MCF 10A (cell line): ENCODE measurements at places on chromosomes 5 and 9. TPM values are rescaled to one million over a fixed set of nuclear protein-coding genes. Genes with fewer than 3 reads are reported as not detected.

CACNA1B gene
- total RNA-seq, result not detected in 2 replicates

KIF4B gene
- not detected in 2 replicates for total RNA-seq

CPLANE1 gene
- 23.6 and 25.1 TPM in 2 replicates for total RNA-seq

SLC6A19 gene
- total RNA-seq, result not detected in 2 replicates

DNA sequence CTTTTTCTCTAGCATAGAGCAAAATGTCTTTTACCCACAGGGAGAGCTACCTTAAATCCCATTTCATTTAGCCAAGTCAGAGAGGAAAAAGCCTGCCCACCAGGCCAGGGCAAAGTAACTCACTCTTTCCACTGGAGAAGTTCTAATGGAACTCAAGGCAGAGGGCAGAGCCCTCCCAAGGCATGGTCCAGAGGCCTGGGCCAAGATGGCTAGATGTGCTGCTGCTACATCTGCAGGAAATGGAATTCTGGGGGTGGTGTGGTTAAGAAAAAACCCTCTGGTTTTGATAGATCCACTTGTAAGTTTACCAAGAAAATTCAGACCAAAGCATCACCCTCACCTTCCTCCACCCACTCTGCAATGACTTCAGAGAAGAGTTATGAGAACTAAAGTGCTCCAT is 37.3 kb downstream of the CSF2 start:
- H3K4me3 ChIP-seq, result no peak overlapping the region
- no peaks in the 10 kb centered on the region for H3K27me3 ChIP-seq
- no peak overlapping the region for H3K27ac ChIP-seq
- no peaks in the 10 kb centered on the region for H3K4me1 ChIP-seq
- DNase-seq, result no peak

DNA sequence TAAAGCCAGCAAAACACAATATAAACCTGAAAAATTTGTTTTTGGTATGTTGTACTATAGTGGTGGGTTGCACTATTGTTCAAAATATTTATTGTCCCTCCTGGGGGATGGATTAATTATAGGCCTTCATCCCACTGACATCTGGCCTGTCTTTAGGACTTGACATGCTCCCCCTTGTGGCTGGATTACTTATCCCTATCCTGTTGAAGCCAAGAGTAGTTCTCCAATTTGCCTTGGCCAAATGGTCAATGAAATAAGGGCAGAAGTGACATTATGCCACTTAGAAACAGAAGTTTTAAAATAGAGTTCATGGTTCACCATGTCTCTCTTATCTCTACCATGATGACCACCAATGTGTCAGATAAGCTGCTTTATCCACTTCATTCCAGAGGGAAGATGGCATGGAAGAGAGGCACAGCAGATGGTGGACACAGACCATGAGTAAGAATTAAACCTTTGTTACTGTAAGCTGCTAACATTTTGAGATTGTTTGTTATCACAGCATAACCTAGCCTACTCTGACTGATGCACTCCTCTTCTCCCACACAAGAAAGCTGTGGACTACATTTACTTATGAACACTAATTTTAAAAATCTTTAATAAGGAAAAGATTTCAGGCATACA is 29.2 kb upstream of the ARHGEF28 start:
- H3K27me3 ChIP-seq, result no peaks in the 10 kb centered on the region
- no peak overlapping the region for H3K27ac ChIP-seq
- no peaks in the 10 kb centered on the region for H3K36me3 ChIP-seq

DNA sequence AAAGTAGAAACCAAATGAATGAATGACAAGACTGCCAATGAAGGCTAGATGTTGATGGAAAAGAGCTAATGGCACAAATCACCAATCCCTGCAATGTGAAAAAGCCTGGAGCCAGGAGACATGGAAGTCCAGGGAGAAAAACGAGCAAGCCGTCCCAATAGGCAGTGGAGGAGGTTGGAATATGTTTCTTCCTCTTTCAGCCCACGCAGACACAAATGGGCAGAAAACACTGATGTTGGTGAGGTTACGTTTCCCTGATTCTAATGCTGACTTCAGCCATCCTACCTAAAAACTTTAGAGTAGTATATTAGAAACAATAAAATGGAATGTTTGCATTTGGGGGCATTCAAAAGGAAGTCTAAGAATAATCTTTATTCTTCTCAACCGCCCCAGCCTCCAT is 23.9 kb upstream of the KIF2A start:
- H3K4me1 ChIP-seq, result peaks cover 27% of the 10 kb centered on the region
- H3K36me3 ChIP-seq, result no peaks in the 10 kb centered on the region
- H3K27ac ChIP-seq, result no peak overlapping the region
- H3K27me3 ChIP-seq, result no peaks in the 10 kb centered on the region

- DNase-seq, result no peak
- no peaks in the 10 kb centered on the region for H3K27me3 ChIP-seq
- H3K27ac ChIP-seq, result no peak overlapping the region
- no peak overlapping the region for H3K4me3 ChIP-seq
- peaks cover 11% of the 10 kb centered on the region for H3K4me1 ChIP-seq
Observed at GRCh38 chr9:1048811-1049210, 1.3 kb upstream of the DMRT2 start.

DNA sequence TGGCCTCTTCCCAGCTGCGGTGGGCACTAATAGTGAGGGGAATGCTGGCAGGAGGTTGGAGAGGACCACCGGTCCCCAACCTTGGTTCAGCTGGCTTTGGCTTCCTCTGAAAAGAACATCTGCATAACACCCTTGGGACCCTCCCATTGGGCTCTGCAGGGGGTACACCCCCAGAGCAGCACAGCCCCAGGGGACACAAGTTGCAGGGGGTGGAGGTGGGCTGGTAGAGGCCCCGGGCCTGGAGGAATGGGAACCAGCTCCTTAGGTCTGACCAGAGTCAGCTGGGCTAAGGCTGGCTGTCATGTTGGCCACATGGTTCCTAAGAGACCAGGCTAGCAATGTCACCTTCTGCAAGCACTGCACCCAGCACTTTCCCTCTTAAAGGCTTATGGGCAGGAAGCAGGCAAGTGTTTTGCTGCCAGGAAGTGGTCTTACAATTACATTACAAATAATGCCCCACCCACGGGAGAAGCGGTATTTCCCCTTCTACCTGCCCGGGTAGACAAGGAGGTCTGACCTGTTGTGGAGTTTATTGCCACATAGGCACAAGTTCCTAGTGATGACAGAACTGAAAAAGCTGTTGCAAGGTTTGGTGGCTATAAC is 18.1 kb downstream of the GCNT4 start:
- H3K4me1 ChIP-seq, result peaks cover 8% of the 10 kb centered on the region
- H3K4me3 ChIP-seq, result no peak overlapping the region
- no peaks in the 10 kb centered on the region for H3K27me3 ChIP-seq

GRCh38 chr5:124755565-124755964 is 9.1 kb upstream of the ZNF608 start:
- H3K4me3 ChIP-seq, result no peak overlapping the region
- no peak overlapping the region for H3K27ac ChIP-seq
- H3K36me3 ChIP-seq, result peaks cover 4% of the 10 kb centered on the region

- DNase-seq, result peak; percentile 52
- H3K36me3 ChIP-seq, result no peaks in the 10 kb centered on the region
- H3K4me1 ChIP-seq, result no peaks in the 10 kb centered on the region
Observed at GRCh38 chr5:52674815-52675545, 112.7 kb upstream of the ITGA1 start.

- no peak overlapping the region for H3K4me3 ChIP-seq
- H3K4me1 ChIP-seq, result no peaks in the 10 kb centered on the region
- DNase-seq, result no peak
- no peaks in the 10 kb centered on the region for H3K36me3 ChIP-seq
- H3K27me3 ChIP-seq, result peaks cover 24% of the 10 kb centered on the region
Observed at GRCh38 chr5:58548068-58548467, 34.8 kb upstream of the RAB3C start.

DNA sequence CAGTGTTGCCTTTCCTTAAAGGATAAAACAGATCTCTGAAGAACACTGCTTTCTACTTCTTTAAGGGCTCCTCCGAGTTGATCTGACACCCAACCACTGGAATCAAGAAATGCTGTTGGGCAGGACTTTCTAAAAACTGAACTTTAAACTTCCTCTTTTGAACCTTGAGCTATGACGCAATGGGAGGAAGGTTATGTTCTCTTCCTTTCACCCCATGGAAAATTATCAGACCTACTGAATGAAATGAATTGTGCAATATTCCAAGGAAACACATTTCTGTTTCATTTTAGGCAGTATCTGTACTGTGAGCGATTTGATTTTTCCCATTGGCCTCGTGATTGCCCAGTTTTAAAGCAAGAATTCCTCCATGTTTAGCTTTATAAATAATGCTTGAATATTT is 206.0 kb upstream of the PRR16 start:
- H3K27me3 ChIP-seq, result no peaks in the 10 kb centered on the region
- no peaks in the 10 kb centered on the region for H3K36me3 ChIP-seq
- H3K27ac ChIP-seq, result no peak overlapping the region

GRCh38 chr9:107213561-107214028 is 69.5 kb upstream of the RAD23B start:
- peak overlapping the region; percentile 50 for H3K27ac ChIP-seq
- DNase-seq, result peak; percentile 95
- peaks cover 19% of the 10 kb centered on the region for H3K4me1 ChIP-seq
- H3K4me3 ChIP-seq, result peak overlapping the region; percentile 26
- H3K36me3 ChIP-seq, result no peaks in the 10 kb centered on the region

GRCh38 chr9:114423181-114423580 is 35.4 kb upstream of the AKNA start:
- H3K4me3 ChIP-seq, result no peak overlapping the region
- no peak overlapping the region for H3K27ac ChIP-seq
- no peaks in the 10 kb centered on the region for H3K36me3 ChIP-seq
- H3K27me3 ChIP-seq, result no peaks in the 10 kb centered on the region
- DNase-seq, result no peak
- H3K4me1 ChIP-seq, result no peaks in the 10 kb centered on the region

- DNase-seq, result peak; percentile 99
- H3K27me3 ChIP-seq, result no peaks in the 10 kb centered on the region
- peak overlapping the region; percentile 57 for H3K4me3 ChIP-seq
- H3K36me3 ChIP-seq, result peaks cover 46% of the 10 kb centered on the region
- H3K27ac ChIP-seq, result peak overlapping the region; percentile 97
- H3K4me1 ChIP-seq, result peaks cover 65% of the 10 kb centered on the region
Observed at GRCh38 chr5:138504799-138505198, 38.2 kb downstream of the ETF1 start.
